ENCODE measurements at places on chromosomes 2 and 18. TPM values are rescaled to one million over a fixed set of nuclear protein-coding genes. Genes with fewer than 3 reads are reported as not detected.

NOSTRIN gene
- total RNA-seq: 2.5 TPM

MTIF2 gene
- total RNA-seq: 26.3 TPM

IL1RL1 gene
- total RNA-seq: 0.13 TPM

SERPINB12 gene
- total RNA-seq: not detected

TOGARAM2 gene
- total RNA-seq: 0.13 TPM

DHRS9 gene
- not detected for total RNA-seq

ZNF892 gene
- 3.6 TPM for total RNA-seq

TFCP2L1 gene
- total RNA-seq: not detected

TXNDC2 gene
- total RNA-seq: not detected

LRATD1 gene
- total RNA-seq: 7.2 TPM

TMEM247 gene
- not detected for total RNA-seq

FEV gene
- total RNA-seq: not detected

CYP27C1 gene
- under 0.01 TPM for total RNA-seq

VSNL1 gene
- not detected for total RNA-seq

LINC00305 gene
- not detected for total RNA-seq

CFC1 gene
- total RNA-seq: not detected

MAP4K4 gene
- total RNA-seq: 120 TPM

IL36G gene
- not detected for total RNA-seq

MOGAT1 gene
- not detected for total RNA-seq

NR4A2 gene
- total RNA-seq: 0.25 TPM

UGT1A10 gene
- not detected for total RNA-seq

CRYGC gene
- total RNA-seq: not detected

NYAP2 gene
- not detected for total RNA-seq

MAP3K19 gene
- not detected for total RNA-seq

SPAG16 gene
- total RNA-seq: 8.1 TPM

PSMA8 gene
- total RNA-seq: not detected

MRPL19 gene
- total RNA-seq: 22.9 TPM

KLHL41 gene
- 0.13 TPM for total RNA-seq

HOXD13 gene
- total RNA-seq: not detected

MOCOS gene
- total RNA-seq: 0.13 TPM

C2orf81 gene
- 0.13 TPM for total RNA-seq

CNGA3 gene
- total RNA-seq: not detected

POTEI gene
- total RNA-seq: 0.26 TPM

SKOR2 gene
- not detected for total RNA-seq

KATNAL2 gene
- total RNA-seq: 0.25 TPM

OSR1 gene
- 0.39 TPM for total RNA-seq

GRHL1 gene
- total RNA-seq: 0.76 TPM

MAPK4 gene
- not detected for total RNA-seq

MAP2 gene
- 11.2 TPM for total RNA-seq

ACMSD gene
- total RNA-seq: not detected

SPHKAP gene
- not detected for total RNA-seq

RAX gene
- total RNA-seq: not detected

GPR39 gene
- total RNA-seq: not detected

TXNDC9 gene
- 65.5 TPM for total RNA-seq

DYNAP gene
- total RNA-seq: not detected

SCTR gene
- not detected for total RNA-seq

CLEC4F gene
- 0.13 TPM for total RNA-seq

MREG gene
- total RNA-seq: 1.9 TPM

GAREM2 gene
- 0.13 TPM for total RNA-seq

UGT1A8 gene
- not detected for total RNA-seq

NCKAP5 gene
- total RNA-seq: under 0.01 TPM

ELOA2 gene
- not detected for total RNA-seq

CXCR4 gene
- 26.8 TPM for total RNA-seq

OR6B2 gene
- total RNA-seq: not detected

ADD2 gene
- total RNA-seq: 23.4 TPM

TUBB8B gene
- total RNA-seq: not detected

CFLAR gene
- 86.8 TPM for total RNA-seq

Measured in dermis microvascular lymphatic vessel endothelial cell (primary cell).